Activated CD8-positive, alpha-beta T cell treated with anti-CD3 and anti-CD28 coated beads, Interleukin-2, amount 10 ng/mL, durations not matched to agents 7 days and 5 days (primary cell): ENCODE measurements at places on chromosomes 11 and 22. TPM values are rescaled to one million over a fixed set of nuclear protein-coding genes. Genes with fewer than 3 reads are reported as not detected.

NNMT gene
- not detected for total RNA-seq

RIMBP3C gene
- 0.34 TPM for total RNA-seq

ZNF202 gene
- 13.6 TPM for total RNA-seq

TRIM66 gene
- 28.1 TPM for total RNA-seq

SEZ6L gene
- total RNA-seq, result not detected

SGSM1 gene
- not detected for total RNA-seq

BET1L gene
- total RNA-seq, result 33.8 TPM

MYEOV gene
- total RNA-seq, result not detected

PKDREJ gene
- total RNA-seq, result not detected

CFAP300 gene
- total RNA-seq, result not detected

SERHL2 gene
- total RNA-seq, result 2.4 TPM

DTX4 gene
- 0.18 TPM for total RNA-seq

OR8K3 gene
- total RNA-seq, result not detected

CCDC87 gene
- 0.55 TPM for total RNA-seq

CSNK2A3 gene
- 3.3 TPM for total RNA-seq

SAMM50 gene
- 52.4 TPM for total RNA-seq

ASPHD2 gene
- total RNA-seq, result 9.2 TPM

E2F8 gene
- total RNA-seq, result 44.4 TPM

JAML gene
- total RNA-seq, result 140 TPM
